ENCODE measurements at places on chromosomes 2 and 18.

GRCh38 chr2:12051831-12052230 lies 305.4 kb downstream of the LPIN1 start:
- no peak for DNase-seq

GRCh38 chr2:102796337-102796736 lies 34.5 kb downstream of the TMEM182 start:
- no peak for DNase-seq

DNA sequence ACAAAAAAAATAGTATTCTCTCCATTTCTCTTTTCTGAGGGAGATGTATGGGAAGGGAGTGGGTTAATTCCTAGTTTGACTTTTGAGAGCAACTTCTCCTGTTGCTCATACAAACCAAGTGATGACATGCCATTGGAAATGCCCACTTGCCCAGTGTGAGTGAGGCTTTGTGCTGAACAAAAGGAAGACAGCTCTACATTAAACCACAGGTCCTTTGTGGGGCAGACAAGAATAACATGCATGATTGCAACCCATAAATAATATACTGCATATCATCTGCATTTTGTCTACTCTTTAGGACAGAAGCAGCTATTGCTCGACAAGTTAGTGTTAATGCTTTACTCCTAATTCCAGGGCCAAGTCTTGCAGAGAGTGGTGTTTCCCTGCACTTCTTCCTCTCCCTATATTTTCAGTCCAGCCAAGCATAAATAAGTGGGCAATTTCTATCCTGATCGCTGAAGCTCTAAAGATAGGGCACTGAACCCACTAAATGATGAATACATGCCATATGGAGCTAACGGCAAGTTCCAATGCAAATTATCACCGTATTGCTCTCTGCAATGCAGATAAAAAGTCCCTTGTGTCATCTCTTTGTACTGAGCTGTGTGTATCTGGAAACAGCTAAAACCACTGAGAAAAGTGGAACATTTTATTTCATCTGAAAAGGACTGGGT lies 19.4 kb upstream of the EHBP1 start:
- no peak for DNase-seq

GRCh38 chr2:50783111-50783510 lies 248.8 kb downstream of the NRXN1 start:
- DNase-seq, result no peak

GRCh38 chr18:76412818-76413565 lies 82.0 kb downstream of the ZNF516 start:
- DNase-seq, result no peak

GRCh38 chr2:10873171-10873570 lies 38.6 kb upstream of the KCNF1 start:
- DNase-seq, result no peak

DNA sequence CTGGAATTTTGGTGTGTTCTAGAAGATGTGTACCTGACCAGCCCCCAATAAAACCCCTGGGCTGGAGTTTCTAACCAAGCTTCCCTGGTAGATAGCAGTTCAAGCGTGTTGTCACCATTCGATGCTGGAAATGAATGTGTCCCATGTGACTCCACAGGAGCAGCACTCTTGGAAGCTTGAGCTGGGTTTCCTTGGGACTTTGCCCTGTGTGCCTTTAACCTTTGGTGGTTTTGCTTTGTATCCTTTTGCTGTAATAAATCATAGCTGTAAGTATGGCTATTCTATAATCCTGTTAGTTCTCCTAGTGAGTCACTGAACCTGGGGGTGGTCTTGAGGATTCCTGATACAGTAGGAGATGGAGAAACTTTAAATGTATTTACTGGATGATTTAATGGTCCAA lies 65.2 kb downstream of the KLHL14 start:
- no peak for DNase-seq

DNA sequence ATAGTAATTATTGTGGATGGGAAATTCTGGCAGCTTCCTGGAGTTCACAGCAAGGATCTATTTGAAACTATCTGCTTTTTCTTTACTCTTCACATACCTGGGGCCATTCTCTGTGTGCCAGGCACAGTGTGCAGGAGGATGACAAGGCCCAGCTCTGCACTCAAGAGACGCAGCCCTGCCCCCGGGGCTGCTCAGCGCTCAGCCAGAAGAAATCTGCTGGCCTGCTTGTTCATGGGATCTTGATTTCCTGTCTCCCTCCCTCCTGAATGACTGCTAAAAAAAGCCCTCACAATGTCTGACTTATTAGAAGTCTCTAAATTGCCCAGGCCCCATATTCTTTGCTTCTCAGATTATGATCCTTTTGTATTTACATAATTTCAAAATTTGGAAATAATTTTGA lies 210.9 kb downstream of the DCDC2C start:
- no peak for DNase-seq

- DNase-seq, result no peak
Observed at GRCh38 chr2:196241175-196241574, 69.8 kb upstream of the STK17B start.

DNA sequence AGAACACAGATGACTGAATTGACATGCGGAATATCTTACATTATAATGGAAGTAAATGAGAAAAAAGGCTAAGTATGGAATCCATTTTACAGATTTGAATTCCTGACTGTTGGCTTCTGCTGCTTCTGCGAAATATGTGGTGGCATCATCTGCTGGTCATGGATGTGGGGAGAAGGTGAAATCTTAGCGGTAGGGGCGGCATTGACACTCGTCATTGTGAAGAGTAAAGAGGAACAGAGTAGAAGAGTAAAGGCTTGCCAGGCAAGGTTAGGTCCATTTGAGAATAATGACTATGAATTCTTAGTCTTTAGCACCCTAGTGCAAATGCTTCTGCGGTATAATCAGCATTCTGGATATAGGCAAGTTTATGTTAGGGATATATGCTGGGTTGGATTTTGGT lies 32.4 kb downstream of the ACTR3 start:
- no peak for DNase-seq

DNA sequence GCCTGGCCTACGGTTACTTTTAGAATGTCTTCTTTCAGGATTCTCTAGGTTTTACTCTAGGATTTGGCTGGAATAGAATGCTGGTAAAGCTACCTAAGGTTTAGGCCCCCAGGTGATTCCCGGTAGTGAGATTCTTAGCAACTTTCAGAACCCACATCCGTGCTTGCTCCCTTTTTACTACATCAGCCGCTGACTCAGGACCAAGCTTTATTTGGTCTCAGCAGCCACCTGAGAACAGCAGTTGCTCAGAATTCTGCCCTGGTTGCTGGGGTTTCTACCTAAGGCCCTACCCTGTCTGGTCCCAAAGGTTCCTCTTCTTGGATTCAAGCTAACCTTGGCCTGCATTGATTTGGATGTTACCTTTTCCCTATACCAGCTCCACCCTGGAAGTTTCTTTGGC lies 36.1 kb upstream of the NDUFV2 start:
- no peak for DNase-seq

- DNase-seq, result no peak
Observed at GRCh38 chr2:201709747-201710146, 11.3 kb upstream of the MPP4 start.

DNA sequence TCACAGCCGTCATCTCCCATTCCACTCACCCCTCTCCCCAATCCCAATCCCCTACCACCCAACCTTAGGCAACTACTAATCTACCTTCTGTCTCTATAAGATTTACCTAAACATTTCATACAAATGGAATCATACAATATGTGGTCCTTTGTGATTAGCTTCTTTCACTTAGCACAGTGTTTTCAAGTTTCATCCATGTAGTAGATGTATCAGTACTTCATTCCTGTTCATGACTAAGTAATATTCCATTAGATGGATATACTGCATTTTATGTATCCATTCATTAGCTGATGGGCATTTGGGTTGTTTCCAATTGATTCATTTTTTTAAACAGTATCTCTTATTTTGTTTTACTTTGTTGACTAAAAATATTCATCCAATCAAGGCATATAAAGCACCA lies 109.6 kb downstream of the CDH2 start:
- DNase-seq, result no peak

- DNase-seq, result no peak
Observed at GRCh38 chr2:9668687-9669345, 38.0 kb upstream of the YWHAQ start.

GRCh38 chr2:16570516-16570915 lies 95.1 kb downstream of the CYRIA start:
- no peak for DNase-seq

- DNase-seq, result no peak
Observed at GRCh38 chr2:137862651-137863050, 101.6 kb upstream of the HNMT start.

DNA sequence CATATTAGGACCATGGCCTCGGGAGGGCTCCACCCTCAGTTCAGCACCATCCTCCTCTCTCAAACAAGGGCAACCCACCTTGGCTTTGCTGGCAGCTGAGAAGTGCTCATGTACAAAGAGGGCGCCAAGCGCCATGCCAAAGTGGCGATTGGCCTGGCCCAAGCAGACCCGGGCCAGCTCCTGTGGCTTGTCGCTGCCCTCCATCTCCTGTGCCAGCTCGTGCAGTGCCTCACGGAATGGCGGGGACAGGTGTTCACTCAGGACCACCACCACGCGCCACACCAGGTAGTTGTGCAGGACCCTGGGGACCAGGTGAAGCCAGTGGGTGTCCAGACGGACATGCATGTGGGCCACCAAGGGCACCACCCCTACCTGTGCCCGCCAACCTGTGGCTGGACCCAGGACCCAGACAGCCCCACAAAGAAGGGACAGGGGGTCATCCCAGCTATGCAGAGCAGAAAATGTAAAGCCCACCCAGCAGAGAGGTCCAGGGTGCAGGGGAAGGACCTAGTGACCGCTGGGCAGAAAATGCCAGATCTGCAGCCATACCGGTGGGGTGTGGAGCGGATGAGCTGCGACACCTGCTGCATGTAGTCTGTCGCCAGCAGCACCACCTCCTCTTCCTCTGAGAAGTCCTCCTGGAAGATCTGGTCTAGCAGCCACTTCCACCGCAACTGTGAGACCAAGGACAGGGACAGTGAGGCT lies 3.6 kb downstream of the ECEL1 start:
- DNase-seq, result no peak

DNA sequence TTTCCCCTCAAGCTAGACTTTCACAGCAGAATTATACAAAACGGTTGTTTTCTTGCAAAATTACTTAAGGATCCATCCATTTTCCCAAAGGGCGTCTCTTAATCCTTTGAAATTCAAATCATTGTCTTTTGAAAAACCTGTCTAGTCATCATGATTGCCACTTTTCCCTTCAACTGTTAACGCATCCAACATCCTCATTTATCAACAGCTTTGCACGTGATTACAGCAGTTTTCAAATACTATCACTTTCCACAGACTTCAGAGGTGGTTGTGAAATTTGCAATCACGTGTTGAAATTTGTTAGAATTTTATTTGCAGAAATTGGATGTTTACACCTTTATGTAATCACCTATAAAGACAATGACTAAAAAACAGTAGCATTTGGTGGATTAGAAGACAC lies 304.4 kb upstream of the SLC39A10 start:
- DNase-seq, result no peak

DNA sequence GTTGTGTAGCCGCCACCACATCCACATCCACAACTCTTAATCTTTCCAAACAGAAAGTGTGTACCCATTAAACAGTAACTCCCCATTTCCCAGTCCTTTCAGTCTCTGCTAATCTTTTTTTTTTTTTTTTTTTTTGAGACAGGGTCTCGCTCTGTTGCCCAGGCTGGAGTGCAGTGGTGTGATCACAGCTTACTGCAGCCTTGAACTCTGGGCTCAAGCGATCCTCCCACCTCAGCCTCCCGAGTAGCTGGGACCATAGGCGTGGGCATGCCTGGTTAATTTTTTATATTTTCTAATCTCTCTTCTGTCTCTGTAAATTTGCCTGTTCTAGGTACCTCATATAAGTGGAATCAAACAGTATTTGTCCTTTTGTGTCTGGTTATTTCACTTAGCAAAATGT lies 3.6 kb downstream of the EIF2AK2 start:
- DNase-seq, result no peak

- DNase-seq, result no peak
Observed at GRCh38 chr18:69874058-69874457, 73.6 kb downstream of the CD226 start.

- no peak for DNase-seq
Observed at GRCh38 chr18:47247416-47248114, 3.9 kb downstream of the SKOR2 start.

- DNase-seq, result no peak
Observed at GRCh38 chr2:31428001-31428418, 13.5 kb upstream of the XDH start.

GRCh38 chr2:40317046-40317445 lies 134.8 kb downstream of the SLC8A1 start:
- DNase-seq, result no peak

DNA sequence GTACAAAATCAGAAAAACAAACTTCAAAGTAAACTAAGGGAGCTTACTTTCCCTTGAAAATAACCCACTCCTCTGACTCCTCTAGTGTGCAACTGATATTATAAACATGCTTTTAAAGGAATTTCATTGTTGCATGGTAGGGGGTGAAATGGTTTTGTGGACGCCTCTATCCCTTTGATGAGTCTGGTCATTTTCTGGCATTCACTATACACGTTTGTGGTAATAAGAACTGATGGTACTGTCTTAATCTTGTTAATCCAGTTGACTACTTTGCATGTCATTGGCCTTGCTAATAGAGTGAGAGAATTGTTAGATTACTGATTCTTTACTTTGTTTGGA lies 2.8 kb downstream of the INSIG2 start:
- DNase-seq, result no peak

- DNase-seq, result no peak
Observed at GRCh38 chr2:64192664-64193105, 48.5 kb upstream of the PELI1 start.

DNA sequence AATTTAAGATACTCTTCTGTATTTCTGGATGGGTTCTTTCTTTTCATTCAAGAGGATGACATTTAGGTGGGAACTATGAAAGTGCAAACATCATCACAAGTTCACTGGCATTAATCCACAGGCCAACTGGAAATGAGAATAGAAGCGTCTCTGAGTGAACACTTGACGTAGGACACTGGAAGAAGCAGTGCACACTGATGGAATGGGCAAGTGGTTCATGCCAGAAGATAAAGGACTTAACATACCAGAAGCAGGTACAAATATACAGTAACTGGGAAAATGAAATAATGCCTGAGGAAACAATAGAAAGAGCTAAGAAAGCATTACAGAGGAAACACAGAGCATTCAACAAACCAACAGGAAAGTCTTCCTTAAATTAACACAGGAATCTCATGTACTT lies 120.9 kb upstream of the CCDC195 start:
- no peak for DNase-seq

DNA sequence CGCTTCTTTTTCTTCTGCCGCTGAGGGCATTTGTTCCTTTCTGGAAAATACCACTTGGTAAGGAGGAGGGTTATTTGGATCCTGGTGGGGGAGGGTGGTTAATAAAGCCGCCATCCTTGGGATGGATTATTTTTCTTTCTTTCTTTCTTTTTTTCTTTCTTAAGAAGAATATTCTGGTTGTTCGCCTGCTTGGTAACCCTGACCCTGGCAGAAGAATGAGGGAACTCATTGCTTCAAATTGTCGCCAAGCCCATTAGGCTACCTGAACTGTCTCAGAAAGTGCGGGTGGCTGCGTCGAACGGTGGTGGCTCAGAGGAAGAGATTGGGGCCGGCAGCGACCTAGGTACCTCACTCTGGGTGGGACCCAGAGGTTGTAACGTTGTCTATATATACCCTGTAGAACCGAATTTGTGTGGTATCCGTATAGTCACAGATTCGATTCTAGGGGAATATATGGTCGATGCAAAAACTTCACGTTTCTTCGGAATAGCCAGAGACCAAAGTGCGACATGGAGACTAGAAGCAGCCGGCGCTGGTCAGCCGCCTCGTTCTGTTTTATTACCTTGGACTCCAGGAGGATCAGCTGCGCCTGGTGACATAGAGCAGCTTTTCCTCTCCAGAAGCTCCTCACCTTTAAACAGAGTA lies 1.3 kb upstream of the HOXD4 start:
- no peak for DNase-seq

Measured in naive B cell (primary cell).